Ovary (tissue), 10 donors: ENCODE measurements at places on chromosomes 3 and 15.

- DNase-seq = no peak
These were observed 333.2 kb upstream of the C2CD4B start for GRCh38 chr15:62498278-62498677.

GRCh38 chr15:26214290-26214689, 351.2 kb upstream of the ATP10A start:
- DNase-seq = no peak

DNA sequence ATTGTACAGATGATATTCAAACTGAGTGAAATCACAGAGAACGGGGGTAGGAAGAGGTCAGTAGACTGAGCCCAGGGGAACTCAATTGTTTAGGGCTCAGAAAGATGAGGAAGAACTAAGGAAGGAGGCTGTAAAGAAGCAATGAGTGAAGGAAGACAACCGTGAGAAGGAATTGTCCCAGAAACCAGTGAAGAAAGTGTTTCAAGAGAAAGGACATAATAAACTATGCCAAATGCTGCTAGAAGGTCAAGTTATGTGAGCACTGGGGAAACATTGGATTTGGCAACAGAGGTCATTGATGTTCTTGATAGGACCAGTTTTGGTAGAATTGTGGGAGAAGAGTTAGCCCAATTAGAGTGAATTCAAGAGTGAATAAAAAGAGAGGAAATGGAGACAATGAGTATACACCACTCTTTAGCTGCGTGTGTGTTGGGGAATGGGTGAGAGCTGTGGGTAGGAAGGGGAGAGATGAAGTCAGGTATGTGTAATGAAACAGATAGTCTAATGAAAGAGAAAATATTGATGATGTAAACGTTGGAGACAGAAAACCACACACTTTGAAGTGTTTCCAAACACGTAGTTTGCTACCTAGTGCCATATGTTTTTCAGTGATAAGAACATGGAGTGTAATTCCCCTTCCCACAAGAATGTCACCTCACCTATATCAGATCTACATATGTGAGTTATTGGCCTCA, 42.5 kb upstream of the MME start:
- DNase-seq = no peak

GRCh38 chr15:81893182-81893835, 152.5 kb downstream of the MEX3B start:
- DNase-seq = no peak

DNA sequence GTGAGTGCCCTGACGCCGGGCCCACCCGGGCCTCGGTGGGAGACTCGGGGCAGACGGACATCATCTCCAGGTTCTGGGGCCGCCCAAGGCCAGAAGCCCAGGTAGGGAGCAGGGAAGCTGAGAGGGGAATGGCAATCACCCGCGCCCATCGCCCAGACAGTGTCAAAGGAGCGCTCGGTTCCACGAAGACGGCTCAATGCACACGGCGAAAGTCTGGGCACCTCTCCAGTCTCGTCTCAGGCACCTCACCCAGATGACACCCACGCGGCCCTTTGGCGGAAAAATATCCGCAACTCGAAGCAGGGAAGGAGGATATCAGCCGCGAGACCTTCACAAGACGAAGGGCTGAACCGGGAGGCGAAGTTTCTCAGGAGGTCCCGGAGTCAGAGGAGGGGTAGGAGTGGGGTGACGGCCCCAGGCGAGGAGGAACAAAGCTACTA, 916 bp downstream of the IL17RD start:
- peak; percentile 62 for DNase-seq

- DNase-seq = no peak
These were observed 1.1 kb upstream of the BLOC1S6 start for GRCh38 chr15:45586125-45586524.

DNA sequence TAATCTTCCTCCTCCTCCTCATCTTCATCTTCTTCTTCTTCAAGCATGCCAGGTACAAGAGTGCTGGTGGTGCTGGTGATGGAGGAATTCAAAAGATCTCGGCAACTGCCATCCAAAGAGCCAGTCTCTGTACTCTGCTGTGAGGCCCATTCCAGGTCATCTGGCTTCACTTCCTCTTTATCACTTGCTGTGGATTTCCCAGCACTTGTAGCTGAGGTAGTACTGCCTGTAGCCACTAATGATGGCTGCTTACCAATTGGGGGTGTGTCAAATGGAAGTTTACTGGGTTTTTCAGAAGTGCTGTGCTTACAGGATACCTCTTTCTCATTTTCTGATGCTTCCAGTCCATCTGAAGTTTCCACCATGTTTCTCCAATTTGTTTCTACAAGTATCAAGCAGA, 28.8 kb upstream of the SHC4 start:
- no peak for DNase-seq

DNA sequence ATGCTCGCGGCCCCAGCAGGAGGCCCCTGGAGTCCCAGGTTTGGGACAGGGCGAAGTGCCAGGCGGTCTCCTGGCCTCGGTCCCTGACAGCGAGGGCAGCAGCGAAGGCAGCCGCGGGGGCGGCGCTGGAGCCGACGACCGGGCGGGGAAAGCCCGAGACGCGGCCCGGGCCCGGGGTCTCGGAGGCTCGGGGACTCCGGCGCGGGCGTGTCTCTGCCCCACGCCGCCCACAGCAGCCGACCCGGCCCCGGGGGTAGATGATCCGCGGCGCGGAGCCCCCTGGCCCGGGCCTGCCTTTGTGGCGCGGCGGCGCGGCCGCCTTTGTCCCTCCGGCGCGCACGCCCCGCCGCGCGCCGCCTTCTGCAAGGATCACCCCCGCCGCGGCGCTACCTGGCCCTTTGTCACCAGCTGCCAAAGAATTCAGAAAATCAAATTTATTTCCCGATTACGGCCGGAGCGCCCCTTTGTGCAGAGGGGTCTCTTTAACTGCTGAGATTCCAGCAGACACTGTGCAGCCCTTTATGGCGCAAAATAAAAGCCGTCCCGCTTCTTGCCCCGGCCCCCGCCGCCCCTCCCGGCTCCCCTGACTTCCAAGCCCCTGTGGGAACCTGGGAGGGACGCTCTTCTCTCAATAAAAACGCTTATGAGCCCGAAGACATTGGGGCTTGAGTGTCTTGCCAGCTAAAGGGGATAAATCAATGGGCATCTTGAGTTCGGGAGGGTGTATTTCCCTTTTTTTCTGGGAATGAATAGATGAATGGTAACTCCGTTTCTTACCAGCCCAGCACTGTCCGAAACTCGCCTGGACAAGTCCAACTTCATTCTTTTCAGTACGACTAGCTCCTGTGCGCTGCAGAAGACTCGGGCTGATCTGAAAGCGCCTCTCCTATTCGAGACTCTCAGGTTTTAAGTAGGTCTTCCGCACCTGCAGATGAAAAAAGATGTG, 68.4 kb downstream of the HES1 start:
- DNase-seq = no peak

GRCh38 chr3:39447637-39448483, 19.6 kb upstream of the MOBP start:
- peak; percentile 46 for DNase-seq

GRCh38 chr3:4514321-4514720, 21.2 kb downstream of the ITPR1 start:
- DNase-seq = no peak

DNA sequence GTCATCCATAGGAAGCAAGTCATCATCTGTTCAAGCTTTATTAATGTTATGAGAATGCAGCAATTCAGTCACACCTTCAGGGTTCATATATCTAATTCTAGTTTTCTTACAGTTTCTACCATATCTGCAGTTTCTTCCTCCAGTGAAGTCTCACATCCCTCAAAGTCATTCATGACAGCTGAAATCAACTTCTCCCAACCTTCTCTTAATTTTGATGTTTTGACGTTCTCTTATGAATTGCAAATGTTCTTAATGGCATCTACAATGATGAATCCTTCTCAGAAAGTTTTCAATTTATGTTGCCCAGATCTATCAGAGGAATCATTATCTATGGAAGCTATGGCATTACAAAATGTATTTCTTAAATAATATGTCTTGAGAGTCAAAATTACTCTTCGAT, 210.4 kb upstream of the ZBTB20 start:
- DNase-seq = no peak

DNA sequence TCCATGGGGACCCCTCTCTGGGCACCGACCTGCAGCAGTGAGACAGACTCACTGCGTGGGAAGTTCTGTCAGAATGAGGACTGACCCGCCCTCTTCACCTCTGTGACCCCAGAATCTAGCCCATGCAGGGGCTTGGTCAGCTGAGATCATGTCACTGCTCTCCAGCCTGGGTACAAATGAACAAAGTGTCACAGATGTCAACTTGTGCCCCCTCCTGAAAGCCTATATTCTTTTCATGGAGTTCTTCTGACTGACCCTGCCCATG, 210.8 kb downstream of the XXYLT1 start:
- DNase-seq = no peak

- no peak for DNase-seq
These were observed 1.7 kb upstream of the PHGR1 start for GRCh38 chr15:40349163-40349562.

DNA sequence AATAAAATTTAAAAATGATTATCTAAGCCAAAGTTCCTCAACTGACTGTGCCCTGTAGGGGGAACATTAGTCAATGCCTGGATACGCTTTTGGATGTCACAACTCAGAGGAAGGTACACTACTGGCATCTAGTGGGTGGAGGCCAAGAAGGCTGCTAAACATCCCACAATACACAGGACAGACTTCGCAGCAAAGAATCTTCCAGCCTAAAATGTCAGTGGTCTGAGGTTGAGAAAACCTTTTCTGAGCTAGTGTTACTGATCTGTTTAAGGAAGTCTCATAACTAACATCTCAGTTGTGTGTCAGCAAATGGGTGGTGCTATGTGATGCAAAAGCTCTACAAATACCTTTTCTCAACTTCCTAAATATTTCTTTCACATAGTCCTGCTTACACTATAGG, 20.9 kb upstream of the LDHAL6B start:
- no peak for DNase-seq

- no peak for DNase-seq
These were observed 73.0 kb downstream of the FILIP1L start for GRCh38 chr3:100041328-100041749.

DNA sequence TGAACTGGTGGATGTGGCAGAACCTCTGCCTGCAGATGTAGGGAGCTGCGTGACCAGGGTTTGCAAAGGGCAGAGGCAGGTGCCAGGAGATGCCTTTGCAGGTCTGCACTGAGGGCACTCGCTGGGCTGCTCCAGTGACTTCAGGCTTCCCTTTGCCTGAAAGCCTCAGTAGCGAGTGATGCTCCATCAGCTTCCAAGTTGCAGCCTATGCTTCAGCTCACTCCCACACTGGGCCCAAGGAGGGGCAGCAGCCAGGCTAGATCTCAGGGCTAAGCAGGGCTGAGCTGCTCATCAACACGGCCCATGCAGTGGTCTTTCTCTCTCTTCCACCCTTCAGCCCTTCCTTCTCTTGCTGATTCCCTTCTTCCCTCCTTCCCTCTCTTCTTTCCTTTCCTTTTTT, 78.3 kb upstream of the RGMA start:
- no peak for DNase-seq

DNA sequence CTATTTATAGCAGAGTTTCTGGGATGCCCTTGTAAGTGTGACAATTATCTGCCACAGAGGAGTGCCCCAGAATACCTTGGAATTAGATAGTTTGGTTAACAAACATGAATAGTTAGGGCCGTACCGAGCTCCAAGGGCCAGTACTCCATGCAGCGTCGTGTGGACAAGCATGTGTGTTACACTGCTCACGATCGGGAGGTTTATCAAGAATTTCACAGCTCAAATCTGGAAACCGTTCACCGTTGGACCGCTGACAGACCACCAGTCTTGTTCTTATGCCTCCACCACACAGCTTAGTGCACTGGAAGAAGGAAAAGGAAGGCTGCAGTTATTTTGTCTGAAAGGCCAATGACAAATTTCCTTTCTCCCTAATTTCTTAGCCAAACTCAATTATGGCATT, 93.7 kb downstream of the ADAMTS9 start:
- DNase-seq = peak; percentile 56

- DNase-seq = no peak
These were observed 5.8 kb downstream of the TPRA1 start for GRCh38 chr3:127584734-127585133.

- DNase-seq = no peak
These were observed 73.2 kb downstream of the AAGAB start for GRCh38 chr15:67181221-67181639.

DNA sequence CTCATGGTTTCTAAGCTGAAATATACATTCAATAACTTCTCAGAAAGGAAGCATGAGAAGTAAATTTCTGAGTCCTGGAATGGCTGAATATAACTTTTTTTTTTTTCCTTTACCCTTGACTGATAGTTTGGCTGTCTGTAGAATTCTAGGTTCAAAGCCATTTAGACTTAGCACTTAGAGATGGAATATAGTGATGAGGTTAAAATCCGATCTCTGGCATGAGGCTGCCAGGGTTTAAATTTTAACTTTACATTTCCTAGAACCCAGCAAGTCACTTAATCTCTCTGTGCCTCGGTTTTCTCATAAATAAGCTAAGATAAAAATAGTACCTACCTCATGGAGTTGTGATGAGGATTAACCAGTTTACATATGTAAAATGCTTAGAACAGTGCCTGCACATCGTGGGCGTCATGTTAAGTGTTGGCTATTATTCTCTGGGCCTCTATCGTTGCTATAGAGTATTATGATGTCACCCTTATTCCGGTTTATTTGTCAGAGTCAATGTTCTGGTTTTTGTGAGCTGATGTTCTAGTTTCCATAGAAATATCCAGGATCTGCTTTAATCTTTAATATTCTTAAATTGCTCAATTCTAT, 199.8 kb upstream of the TLE3 start:
- DNase-seq = no peak

DNA sequence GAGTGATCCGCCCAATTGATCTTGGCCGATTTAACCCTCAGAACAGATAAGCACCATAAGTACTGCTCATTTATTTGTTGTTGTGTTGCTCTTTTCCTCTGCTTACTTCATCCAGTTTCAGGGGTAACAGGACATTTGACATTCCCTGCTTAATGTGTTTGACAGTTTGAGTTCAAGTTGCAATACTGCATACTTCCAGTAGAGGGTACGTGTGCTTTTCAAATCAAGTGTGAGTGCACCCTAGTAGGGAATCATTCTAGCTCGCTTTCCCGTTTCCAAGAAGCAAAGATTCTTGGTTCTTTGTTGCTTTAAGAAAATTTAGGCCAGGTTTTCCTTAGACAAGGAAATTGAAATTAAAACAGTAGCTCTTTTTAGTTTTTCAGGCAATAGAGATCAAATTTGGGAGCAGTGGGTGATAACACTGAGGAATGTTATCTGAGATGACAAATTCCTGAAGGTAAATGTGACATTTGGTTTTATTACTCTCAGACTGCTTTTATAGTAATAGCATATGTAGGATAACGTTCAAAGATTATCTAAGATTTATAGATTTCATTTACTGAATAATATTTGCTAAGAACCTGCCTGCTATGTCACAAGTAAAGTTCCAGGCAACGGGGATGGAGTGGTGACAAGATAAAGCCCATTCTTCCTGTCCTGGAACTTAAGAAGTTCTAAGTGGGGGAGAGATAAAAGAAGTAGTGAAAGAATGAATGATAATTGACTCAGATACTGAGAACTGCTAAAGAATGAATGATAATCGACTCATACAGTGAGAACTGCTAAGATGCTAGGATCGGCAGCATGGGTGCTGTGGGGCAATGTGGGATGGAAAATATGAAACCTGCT, 73.3 kb downstream of the SYNPR start:
- no peak for DNase-seq
